ENCODE measurements at places on chromosomes 3 and 15.
A peak's percentile ranks its signal among the peaks of the same experiment; 100 is the strongest.

- DNase-seq, result no peak
Measured at GRCh38 chr3:174495311-174495710, 363.8 kb upstream of the NAALADL2 start.

DNA sequence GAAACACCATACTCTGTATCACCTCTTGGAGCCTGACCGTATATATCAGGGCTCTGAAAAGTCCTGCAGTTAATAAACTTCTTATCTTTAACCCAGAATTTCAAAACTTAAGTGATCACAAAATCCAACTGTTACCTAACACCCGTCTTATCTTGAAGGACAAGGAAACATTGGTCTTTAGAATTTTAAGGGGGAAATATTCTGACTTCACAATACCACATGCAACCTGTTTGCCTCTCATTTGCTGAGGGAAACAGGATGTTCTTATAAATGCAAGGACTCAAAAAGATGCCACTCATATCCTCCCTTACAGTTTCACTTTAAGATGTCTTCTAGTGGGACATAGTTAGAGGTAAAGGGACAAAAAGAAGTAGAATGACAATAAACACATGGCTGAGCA lies 67.9 kb downstream of the CRTC3 start:
- DNase-seq, result no peak

GRCh38 chr3:78924711-78925110 lies 843.1 kb downstream of the ROBO1 start:
- no peak for DNase-seq

GRCh38 chr15:78540141-78540870 lies at the start of gene PSMA4:
Gene PSMA4, plus strand, starts transcription at chr15:78540444. Its CDS starts 1,484 bp downstream, at chr15:78541928.
- peak; percentile 84 for DNase-seq

DNA sequence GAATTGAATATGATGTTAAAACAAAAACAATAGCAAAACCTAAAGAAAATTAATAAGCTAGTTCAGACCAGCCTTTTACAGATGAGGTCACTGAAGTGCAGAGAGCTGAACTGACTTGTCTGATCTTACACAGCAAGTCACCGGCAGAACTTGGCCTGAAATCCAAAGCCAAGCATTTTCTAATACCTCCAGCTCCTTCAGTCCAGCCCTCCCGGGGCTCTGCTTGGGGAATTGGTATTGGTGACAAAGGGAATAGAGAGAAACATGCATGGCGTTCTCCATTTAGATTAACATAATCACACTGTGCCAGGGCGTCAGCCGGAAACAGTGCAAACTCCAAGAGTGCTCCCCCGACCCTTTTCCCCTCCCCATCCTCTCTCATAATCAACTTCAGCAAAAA lies 14.1 kb upstream of the ZSCAN2 start:
- no peak for DNase-seq

DNA sequence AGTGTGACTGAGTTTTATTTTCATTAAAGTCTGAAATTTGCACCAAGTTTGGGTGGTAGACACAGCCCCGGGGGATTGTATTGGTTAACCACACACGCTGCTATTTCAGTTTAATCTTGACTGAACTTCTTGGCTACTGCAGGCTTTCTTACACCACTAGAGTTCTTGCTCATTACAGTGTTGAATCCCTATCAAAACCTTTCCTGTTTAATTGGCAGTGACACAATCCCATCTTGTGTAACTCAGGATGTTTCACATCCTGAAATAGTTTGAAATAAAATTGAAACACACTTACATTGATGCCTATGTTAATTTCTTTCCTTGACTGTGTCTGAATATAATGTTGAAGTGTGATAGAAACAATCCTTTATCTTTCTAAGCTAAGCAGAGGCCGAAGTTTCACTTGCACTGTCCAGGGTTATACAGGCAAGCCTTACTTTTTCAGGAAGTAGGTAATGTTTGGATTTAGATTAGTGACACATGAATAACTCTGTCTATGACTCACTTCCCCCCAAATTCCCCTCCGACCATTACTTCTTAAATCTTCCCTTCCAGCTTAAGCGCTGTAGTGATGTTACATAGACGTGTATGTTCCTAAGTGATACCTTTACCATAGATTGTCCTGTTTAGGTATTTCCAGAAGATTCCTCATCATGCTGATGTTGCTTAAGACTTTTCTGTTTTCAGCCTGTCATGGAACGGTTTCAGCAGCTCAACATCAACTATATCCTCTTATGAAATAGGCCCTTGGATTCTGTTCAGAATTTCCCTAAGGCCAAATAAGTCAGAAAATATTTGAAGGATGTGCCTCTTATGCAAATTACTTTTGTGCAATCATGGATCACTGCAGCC lies 16.8 kb downstream of the ATG7 start:
- DNase-seq, result peak; percentile 98

DNA sequence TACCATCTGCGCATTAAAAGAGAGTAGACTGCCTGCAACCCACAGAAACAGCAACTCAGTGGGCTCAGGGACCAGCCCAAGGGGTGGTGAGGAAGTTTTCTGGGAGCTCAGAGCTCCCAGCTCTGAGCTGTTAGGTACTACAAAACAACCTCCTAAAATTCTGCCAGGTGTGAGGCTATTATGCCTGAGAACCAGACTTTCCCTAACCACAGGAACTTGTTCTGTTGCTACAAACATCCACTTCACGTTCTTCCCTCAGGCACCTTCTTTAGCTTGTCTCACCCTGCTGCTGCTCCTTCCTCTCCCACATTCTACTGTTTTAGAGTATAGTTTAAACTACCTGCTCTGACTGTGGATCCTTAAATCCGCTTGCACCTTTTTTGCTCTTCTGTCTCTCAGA lies 399.4 kb downstream of the ROBO1 start:
- no peak for DNase-seq

- DNase-seq, result no peak
Measured at GRCh38 chr3:180306691-180307090, 270.0 kb upstream of the PEX5L start.

- DNase-seq, result no peak
Measured at GRCh38 chr15:98003518-98003917, 43.0 kb downstream of the ARRDC4 start.

GRCh38 chr15:77832874-77833273 lies 200.2 kb upstream of the LINGO1 start:
- no peak for DNase-seq

DNA sequence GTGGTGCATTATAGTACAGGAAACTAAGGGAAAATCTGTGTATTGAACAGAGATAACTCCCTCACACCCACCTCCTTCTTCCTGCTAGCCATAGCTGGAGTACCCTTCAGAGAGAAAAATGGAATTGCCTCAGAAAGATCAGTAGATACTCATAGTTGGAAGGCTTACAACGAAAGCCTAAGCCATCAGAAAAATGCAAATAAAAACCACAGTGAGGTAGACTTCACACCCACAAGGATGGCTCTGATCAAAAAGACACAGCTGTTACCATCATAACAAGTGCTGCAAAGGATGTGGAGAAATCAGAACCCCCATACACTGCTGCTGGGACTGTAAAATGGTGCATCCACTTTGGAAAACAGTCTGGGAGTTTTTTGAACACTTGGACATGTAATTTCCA lies 7.4 kb upstream of the DLG1 start:
- peak; percentile 46 for DNase-seq

GRCh38 chr3:120780977-120781376 lies 38.4 kb downstream of the GTF2E1 start:
- DNase-seq, result peak; percentile 83

- DNase-seq, result peak; percentile 85
Measured at GRCh38 chr15:35289024-35289617, 204.0 kb upstream of the NANOGP8 start.

DNA sequence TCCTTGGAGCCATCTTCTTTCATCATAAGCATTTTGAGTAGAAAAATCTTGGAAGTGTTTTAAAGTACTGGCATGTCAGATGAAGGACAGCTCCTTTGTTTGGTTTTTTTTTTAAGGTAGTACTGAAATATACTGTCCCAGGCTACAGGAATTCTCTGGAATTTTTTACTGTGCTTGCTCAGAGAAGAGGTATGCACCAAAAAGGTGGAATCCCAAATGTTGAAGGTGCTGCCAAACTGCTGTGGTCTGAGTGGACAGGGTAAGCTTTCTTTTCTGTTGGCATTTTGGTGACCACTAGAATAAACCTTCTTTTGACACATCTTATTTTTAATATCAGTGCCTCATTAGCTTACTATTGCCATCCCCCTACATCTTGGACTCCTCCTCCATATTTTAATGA lies 7.2 kb downstream of the GNL3 start:
- DNase-seq, result no peak

- DNase-seq, result no peak
Measured at GRCh38 chr3:123244128-123244527, 42.4 kb downstream of the SEC22A start.

GRCh38 chr15:76169911-76170800 lies 110.4 kb downstream of the TMEM266 start:
- DNase-seq, result no peak

GRCh38 chr15:67691450-67691849 lies 133.9 kb upstream of the SKOR1 start:
- DNase-seq, result no peak

- DNase-seq, result peak; percentile 40
Measured at GRCh38 chr3:97914388-97914787, 57.8 kb downstream of the RIOX2 start.

GRCh38 chr3:185824051-185825005 lies 514 bp downstream of the IGF2BP2 start:
- DNase-seq, result no peak

- DNase-seq, result peak; percentile 74
Measured at GRCh38 chr15:89057506-89058133, 30.6 kb upstream of the ABHD2 start.

- no peak for DNase-seq
Measured at GRCh38 chr3:176046703-176047102, 1150.6 kb downstream of the TBL1XR1 start.

DNA sequence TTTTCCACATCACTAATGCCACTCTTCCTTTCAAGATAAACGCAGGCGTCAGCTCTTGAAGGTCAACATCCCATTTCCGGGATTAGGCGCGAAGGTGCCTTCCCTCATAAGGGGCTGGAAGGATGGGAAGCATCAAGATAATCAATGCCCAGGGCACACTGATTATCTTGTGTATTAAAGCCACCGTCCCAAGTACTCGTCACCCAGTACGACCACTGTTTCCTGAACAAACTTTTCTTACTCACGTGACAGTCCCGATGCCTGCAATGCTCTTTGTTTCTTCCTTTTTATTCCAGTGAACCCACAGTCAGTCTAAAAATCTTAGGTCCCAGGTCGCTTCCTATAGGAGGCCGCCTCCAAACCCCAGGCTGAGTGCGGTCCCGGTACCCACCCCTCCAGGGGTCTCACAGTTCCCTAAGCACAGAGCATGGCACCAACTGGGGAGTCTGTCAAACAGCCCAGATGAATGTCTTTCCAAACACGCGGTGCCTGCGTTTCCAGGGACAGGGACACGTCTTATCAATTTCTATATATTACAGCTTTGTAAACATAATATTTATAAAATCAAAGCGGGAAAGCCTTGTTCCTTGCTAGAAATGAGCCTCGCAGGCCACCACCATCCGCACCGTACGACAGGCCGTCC lies 589 bp downstream of the ANAPC13 start:
- DNase-seq, result peak; percentile 37

- DNase-seq, result no peak
Measured at GRCh38 chr15:35546511-35547381, 781 bp upstream of the DPH6 start.

GRCh38 chr3:40306336-40306735 lies 3.2 kb upstream of the EIF1B start:
- DNase-seq, result no peak

DNA sequence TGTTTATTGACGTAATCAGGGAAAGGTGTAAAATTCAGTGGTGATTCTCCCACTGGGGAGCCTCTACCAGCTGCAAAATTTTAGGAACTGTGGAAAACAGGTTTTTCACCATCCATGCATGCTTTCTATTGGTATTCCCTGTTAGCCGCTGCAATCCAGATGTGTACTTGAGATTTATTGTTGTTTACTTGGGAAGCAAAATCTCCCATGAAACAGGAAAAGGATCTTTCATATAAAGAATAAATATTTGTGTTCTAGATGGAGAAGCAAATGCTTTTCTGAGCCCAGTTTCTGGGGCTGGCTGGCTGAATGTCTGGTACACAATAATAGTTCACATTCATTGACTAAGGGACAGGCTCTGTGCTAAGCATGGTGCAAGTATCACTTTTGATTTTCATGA lies 144.6 kb upstream of the RASGRP1 start:
- DNase-seq, result no peak

DNA sequence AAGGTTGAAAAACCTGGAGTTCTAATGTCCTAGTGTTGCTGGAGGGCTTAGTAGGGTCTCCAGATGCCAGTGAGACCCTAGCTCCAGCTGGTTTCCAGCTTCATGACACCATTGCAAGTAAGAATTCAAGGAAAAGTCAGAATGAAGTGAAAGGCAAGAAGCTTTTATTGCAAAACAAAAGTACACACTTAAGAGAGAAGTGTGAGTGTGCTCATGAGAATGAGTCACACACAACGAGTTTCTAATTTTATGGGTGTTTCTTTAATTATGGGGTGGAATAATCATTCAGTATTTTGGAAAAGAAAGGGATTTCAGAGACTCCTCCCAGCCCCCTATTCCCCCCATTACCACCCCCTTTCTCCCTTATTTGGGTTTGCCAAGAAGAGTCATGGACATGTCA lies 24.6 kb upstream of the ZNF502 start:
- DNase-seq, result no peak

DNA sequence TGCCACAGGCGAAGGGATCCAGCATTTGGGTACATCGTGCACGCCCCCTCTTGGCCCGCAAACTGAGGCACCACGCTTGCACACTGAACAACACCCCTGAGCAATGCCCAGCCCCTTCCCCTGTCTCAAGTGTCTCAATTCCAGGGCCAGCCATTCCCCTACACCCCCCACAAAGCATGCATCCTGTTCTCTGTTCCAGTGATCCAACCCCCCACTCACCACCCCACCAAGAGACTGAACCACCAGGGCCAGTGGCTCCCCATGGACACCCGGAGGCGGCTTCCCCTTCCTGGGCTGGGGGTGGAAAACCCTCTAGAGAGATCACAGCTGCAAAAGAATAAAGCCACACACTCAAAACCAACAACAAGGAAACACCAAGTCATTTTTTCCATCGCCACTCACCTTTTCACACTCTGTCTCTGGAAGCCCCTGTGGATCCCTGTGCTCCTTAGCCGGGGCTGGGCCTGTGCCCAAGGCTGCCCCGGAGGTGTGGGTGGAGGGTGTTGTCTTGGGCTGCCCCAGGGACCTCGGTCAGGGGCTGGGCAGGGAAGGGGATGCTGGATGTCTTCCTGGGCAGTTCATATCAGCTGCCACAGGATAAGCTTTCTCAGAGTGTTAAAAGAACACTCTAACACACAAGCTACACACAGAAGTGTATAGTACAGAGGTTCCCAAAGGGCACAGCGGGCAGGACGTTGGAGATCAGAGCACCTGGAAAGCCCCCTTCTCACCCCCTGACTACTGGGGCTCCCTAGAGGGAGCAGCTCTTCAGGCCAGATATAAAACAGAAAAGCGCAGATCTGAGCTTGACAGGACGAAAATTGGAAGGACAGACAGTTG lies 92.5 kb downstream of the CHSY1 start:
- no peak for DNase-seq

- peak; percentile 74 for DNase-seq
Measured at GRCh38 chr15:96326328-96327154, 4.0 kb upstream of the NR2F2 start.

- DNase-seq, result no peak
Measured at GRCh38 chr3:113251817-113252216, 40.5 kb downstream of the BOC start.

- DNase-seq, result no peak
Measured at GRCh38 chr15:74384881-74385643, 17.6 kb upstream of the CYP11A1 start.

GRCh38 chr15:80527406-80527805 lies 123.2 kb downstream of the ARNT2 start:
- no peak for DNase-seq

GRCh38 chr3:99789011-99789721 lies 28.5 kb upstream of the CMSS1 start:
- peak; percentile 80 for DNase-seq
